ENCODE measurements at places on chromosomes 5 and 9.

DNA sequence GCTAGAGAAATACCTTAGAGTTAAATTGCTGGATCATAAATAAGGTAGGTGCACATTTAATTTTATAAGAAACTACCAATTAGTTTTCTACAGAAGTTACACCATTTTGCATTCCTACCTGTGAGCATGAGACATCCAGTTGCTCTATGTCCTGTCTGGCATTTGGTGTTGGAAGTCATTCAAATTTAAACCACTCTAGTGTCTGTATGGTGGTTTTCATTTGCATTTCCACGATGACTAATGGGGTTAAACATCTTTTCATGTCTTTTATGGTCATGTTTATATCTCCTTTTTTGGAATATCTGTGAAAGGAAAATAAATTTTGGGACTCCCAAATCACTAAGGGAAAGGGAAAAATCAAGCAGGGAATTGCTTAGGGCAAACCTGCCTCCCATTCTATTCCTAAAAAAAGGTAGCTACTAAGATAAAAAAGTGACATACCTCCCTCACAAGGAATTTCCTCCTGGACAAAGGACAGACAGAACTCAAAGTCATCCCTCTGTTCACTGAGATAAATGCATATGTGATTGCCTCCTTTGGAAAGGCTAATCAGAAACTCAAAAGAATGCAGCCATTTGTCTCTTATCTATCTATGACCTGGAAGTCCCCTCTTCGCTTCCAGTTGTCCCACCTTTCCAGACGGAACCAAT lies 31.6 kb upstream of the ADCY2 start:
- DNase-seq, result no peak

- no peak for DNase-seq
These were observed 12.0 kb downstream of the GLRX start for GRCh38 chr5:95810305-95811125.

GRCh38 chr5:111422747-111423720 lies 89.3 kb downstream of the STARD4 start:
- no peak for DNase-seq

- DNase-seq, result no peak
These were observed 398.4 kb downstream of the MED10 start for GRCh38 chr5:5979761-5980537.

- no peak for DNase-seq
These were observed 134.6 kb upstream of the CPEB4 start for GRCh38 chr5:173753307-173754168.

DNA sequence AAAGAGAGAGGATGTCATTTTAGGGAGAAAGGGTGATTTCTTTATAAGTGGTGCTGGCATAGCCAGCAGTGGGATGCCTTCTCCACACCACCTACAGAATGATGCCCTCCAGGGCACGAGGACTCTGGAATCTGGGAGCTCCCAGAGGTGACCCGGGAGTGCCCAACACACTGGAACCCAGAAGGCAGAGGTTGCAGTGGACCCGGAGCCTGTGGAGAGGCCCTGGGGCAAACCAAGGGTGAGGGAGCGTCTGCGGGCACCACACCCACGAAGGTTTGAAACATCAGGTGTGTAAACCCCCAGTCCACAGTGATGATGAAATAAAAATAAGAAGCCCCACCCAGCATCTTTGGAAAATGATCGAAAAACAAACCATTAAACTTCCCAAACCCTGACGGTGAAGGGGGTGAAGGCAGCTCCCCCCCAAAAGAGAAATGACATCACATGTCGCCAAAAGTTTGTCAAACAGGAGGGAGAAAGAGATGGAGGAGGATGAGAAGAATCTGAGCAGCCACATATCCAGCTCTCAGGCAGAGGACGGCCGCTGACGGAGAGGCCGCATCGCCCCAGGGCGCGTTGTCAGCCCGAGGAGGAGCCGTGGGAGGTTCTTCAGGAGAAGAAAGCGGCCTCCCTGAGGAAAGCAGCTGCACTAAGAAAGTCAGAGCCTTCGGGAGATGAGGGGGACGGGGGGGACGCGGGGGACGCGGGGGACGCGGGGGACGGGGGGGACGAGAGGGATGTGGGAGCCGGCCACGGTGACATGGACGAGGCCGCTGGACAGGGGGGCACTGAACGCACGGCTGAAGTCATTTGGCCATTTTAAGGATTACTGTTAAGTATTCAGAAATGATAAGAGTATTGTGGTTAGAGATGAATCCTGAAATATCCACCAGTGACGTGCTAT lies 43.1 kb upstream of the NSMF start:
- no peak for DNase-seq

DNA sequence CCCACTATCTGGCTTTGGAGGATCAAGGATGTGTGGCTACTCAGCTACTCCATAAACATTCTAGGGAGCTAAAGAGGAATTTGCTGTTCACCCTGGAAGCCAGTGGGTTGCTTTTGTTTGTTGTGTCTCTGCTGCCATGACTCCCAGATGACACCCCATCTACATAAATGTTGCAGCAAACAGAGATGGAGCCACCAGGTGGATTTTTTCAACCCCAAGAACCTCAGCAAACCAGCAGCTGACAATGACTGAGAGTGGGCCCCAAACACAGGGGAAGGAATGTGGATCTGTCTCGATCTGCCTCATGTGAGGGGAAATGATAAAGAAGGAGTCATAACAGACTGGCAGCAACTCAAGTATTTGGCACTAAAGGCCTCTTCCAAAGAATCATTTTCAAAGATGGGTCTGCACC lies 132.7 kb upstream of the TNC start:
- no peak for DNase-seq

DNA sequence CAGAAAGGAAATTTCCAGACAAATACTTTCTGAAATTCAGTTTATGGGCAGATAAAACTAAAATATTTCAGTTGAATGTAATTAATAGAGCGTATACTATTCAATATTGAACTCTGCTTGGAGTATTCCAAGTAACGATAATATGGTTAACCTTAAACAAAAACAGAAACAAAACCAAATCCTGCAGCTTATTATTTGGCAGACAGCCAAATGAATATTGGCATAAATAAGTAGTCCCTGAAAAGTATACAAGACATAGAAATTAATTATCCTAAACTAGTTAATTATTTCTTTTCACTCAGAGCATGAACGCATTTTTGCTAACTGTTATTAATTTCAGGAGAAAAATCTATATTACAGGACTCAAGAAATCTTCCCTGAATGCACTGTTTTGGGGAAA lies 1574.0 kb downstream of the MAT2B start:
- DNase-seq, result no peak

- DNase-seq, result no peak
These were observed 69.7 kb downstream of the GRAMD2B start for GRCh38 chr5:126492939-126493338.

- DNase-seq, result no peak
These were observed 1.5 kb downstream of the PAEP start for GRCh38 chr9:135563039-135563476.

DNA sequence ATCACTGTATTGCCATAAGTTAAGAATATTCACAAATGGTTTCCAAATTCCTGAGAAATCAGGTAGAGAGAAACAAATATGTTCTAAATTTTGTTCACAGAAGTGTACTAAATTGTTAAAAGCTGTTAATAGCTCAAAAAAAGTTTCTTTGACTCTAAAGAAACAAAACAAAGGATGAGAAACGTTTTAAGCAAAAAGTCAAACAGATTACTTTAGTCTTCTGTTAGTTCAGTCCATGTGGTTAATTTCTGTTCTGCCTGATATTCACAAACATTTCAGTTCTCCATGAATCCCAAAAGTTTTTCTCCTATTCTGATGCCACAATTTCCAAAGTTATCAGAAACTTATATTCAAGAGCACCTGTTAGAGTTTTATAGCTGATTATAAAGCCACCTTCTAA lies 7.7 kb upstream of the FANCC start:
- DNase-seq, result no peak

DNA sequence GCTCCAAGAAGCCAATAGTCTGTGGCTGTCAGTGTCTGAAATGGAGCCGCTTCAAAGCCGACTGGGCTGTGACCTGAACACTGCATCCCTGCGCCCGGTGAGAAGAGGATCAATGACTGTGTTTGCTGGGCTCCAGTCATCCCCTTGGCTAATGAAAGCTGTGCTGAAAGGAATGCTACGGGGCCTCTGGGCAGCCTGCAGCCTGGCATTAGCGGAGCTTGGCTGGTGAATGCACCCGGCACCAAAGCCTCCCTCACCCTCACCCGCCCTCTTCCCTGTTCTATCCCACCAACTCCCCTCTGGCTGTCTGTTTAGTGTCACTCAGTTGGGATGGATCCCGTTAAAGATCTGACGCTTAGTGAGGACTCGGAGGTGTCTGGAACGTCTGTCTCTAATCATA lies 355.3 kb downstream of the BNC2 start:
- no peak for DNase-seq

DNA sequence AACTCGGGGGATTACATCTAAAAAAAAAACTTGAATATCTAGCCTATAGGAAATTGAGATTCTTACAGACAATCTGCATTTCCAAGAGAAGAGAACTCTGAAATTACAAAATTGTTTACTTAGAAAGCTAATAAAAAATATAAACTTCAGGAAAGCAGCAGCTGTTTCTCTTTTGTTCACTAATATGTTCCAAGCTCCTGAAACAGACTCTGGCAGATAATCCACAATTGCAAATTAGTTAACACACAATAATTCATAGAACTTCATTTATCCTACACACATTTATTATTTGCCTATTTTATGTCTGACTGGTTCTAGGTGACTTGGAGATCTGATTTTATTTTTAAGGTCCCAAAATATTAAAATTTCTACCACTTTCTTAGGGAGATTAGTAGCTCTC lies 83.8 kb downstream of the TMEM167A start:
- no peak for DNase-seq

DNA sequence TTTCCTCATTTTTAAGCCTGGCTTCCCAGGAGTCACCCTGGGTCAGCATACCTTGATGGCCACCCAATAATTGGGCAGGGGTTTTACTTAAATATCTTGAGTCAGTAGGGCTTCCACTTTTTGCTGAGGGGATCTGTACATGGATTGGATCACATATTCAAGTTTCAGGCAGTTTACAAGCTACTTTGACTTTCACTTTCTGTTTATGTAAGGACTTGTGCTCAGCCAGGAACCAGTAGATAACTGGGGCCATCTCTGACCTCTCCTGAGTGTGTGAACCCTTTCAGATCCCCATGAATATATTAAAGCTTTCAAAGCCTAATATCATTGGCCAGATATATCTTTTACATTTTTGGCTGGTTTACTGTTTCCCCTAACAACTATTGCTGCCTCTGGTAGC lies 45.1 kb downstream of the SLCO6A1 start:
- no peak for DNase-seq

DNA sequence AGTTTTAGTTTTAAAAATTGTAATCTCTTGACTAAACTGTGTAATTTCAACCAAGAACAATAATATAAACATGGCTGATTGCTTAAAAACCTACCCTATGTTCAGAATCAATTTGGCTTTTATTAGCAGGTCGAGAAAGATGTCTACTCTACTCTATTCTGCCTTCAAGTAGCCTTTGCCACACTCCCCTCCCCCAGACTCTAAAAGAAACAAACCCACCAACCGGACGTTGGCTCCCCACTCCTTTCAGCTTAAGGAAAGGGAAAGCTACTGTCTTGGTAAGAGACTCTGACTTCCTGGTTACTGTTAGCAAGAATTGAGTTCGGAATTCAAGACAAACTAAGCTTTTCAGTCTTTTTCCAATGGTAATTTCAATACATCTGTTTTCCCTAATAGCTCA lies 46.7 kb downstream of the TNFAIP8 start:
- no peak for DNase-seq

DNA sequence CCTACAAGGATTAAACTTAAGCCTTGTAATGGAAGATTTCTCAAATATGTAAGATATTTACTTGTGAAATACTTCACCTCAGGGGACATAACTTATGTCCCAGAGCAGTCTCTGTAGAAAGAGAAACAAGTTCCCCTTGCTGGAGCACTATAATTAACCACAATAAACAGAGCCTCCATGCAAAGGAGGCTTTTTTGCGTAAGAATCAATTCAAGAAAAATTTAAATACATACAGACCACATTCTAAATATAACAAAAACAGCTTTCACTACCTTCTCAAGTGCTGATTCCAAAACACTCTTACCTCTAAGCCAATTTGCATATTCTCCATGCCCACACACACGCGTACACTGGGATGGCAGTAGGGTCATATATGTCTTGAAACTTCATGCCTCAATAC lies 30.7 kb upstream of the CCNB1 start:
- DNase-seq, result no peak

GRCh38 chr5:73883646-73884045 lies 257.6 kb downstream of the ARHGEF28 start:
- DNase-seq, result no peak

- no peak for DNase-seq
These were observed 6.2 kb downstream of the OXCT1 start for GRCh38 chr5:41863871-41864486.

GRCh38 chr9:82764061-82764668 lies 298.8 kb downstream of the RASEF start:
- no peak for DNase-seq

GRCh38 chr9:922171-922570 lies 54.3 kb upstream of the DMRT3 start:
- no peak for DNase-seq

DNA sequence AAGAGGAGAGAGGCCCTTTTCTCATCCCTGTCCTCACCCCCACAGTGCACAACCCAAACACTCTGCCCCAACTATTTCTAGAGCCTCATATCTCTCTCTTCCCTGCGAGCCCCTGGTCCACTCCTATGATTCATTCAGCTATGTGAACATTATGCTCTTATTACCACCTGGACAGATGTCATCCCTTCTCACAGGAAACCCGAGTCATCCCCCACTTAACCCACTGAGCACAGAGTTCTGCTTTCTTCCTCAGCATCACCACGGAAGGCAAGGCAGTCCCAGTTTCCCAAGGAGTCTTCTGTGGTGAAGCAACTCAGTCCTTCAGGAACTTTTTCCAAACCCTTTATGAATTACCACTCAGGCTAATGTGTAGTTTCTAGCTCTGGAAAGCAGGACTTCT lies 1.3 kb downstream of the DNAI1 start:
- peak; percentile 25 for DNase-seq

- no peak for DNase-seq
These were observed 71.9 kb downstream of the ITGA1 start for GRCh38 chr5:52859628-52860027.

- DNase-seq, result no peak
These were observed 124.3 kb downstream of the MRPS30 start for GRCh38 chr5:44932922-44933585.

- DNase-seq, result no peak
These were observed 20.3 kb downstream of the POU5F2 start for GRCh38 chr5:93721071-93721470.

DNA sequence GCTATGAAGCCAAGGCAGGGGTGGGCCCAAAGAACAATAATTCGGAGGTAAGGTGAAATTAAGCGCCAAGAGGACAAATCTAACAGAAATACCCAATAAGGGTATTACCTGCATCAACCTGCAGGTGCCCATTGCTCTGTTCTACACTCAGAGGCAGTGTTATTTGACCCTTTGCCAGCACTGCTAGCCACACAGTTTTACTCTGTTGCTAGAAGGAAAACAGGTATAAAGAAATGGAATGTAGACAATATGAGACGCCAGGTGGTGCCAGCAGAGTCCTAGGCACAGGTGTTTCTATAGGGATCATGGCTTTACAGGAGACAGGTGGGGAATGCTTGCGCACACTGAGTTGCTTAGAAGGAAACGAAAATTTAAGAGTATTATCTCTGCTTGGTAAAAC lies 201.3 kb downstream of the HTR1A start:
- no peak for DNase-seq

Data from hematopoietic multipotent progenitor cell (in vitro differentiated cells).